ENCODE measurements at places on chromosomes 16 and 17.

DNA sequence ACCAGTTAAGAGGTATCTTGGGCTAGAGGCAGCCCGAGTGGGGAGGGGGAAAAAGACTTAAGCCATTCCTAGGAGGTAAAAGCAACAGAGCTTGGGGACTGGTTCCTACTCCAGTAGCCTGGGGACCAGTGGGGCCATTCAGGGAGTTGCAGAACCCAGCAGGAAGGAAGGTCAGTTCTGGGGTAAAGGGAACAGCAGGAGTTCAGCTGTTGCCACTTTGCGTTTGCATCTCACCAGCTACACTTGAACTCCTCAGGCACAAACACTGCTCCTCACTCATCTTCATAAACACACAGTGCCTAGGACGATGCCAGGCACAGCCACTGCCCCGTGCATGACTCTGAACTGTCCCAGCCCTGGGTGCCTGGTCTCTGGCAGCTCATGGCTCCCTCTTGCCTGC is 4.0 kb downstream of the HAP1 start:
- no peak for DNase-seq

DNA sequence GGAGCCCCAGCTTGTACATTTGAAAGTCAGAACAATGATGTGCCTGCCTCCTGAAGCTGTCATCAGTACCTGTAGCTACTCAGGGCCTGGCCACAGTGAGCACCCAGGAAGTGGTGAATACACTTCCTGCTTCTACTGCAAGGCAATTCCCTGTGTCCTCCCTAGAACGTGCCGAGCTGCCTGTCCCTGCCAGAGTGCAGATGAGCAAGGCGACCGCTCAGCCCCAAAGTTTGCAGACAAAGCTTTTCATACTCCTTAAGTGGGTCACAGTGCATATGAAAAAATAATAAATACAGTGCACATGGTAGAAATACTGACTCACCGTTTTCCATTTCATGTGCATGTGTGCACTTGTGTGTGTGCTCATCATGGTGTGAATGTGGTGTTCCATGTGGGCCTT is 77.3 kb downstream of the MPRIP start:
- no peak for DNase-seq

- no peak for DNase-seq
Observed at GRCh38 chr16:65070831-65071432, 50.9 kb downstream of the CDH11 start.

- DNase-seq, result no peak
Observed at GRCh38 chr17:75981019-75981615, 2.1 kb downstream of the TEN1 start.

- DNase-seq, result no peak
Observed at GRCh38 chr17:80869481-80870145, 122.0 kb upstream of the CHMP6 start.

- DNase-seq, result no peak
Observed at GRCh38 chr16:89084411-89084810, 9.2 kb upstream of the ACSF3 start.

- DNase-seq, result no peak
Observed at GRCh38 chr17:8995711-8996110, 25.6 kb upstream of the NTN1 start.

GRCh38 chr16:35794896-35795295 is 2335.5 kb downstream of the TP53TG3F start:
- no peak for DNase-seq

DNA sequence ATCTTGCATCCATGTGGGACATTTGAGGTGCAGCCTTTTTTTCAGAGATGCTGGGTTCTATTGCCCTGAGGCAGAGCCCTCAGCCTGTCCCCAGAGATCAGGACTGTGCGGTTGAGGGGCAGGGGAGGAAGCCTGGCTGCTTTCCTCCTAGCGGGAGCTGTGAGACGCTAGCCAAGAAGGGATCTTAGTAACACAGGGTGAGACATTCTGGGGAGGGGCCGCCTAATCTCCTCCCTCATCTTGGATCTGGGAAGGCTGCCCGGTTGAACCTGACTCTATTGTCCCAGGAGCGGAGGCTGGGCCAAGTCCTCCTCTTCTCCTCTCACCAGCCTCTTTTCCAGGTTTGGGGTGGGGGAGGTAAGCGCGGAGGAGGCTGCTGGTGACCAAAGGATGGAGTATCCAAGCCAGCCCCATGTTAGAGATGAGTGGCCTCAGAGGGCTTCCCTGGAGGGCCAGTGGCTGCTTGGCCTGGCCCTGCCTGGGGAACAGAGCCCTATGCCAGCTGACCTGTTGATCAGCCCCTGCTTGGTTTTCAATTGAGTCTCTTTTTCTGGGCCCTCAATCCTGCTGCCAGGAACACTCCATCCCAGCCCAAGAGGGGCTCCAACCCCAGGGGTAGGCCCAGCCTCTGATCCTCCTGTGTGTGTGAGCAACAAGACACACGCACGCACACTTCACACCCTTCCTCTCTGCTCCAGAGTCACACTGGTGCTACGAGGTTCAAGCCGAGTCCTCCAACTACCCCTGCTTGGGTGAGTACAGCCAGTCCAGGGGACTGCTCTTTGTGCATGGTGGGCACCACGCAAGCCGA is 5.0 kb downstream of the CA4 start:
- no peak for DNase-seq

GRCh38 chr17:28256370-28256769 is 62.6 kb upstream of the TMEM97 start:
- DNase-seq, result no peak

DNA sequence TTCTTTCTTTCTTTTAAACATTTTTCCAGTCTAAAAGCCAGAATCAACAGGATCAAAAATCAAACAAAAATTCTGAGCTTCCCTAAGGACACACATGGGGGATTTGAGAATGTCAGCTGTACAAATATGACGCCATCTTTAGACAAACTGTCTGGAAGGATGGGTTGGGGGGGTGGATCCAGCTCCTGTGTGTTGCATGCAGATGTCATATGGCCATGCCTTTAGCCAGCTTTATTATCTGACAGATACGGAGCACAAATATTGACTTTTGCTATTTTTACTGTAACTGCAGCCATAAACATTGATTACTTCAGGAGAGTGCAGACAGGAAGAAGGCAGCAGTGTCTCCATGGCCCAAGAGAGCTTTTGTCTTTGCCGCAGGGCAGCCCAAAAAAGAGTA is 279.4 kb upstream of the ELAC2 start:
- DNase-seq, result no peak

DNA sequence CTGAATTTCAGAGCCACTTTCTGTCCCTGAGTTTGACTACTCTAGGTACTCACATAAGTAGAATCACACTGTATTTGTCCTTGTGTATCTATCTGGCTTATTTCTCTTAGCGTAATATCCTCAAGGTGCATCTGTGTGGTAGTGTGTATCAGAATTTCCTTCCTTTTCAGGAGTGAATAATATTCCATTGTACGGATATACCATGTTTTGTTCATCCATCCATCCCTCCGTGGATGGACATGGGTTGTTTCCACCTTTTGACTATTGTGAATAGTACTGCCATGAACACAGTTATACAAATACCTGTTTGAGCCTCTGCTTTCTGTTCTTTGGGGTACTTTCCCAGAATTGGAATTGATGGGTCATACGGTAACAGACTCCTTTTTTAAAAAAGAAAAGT is 111.7 kb downstream of the PITPNC1 start:
- no peak for DNase-seq

DNA sequence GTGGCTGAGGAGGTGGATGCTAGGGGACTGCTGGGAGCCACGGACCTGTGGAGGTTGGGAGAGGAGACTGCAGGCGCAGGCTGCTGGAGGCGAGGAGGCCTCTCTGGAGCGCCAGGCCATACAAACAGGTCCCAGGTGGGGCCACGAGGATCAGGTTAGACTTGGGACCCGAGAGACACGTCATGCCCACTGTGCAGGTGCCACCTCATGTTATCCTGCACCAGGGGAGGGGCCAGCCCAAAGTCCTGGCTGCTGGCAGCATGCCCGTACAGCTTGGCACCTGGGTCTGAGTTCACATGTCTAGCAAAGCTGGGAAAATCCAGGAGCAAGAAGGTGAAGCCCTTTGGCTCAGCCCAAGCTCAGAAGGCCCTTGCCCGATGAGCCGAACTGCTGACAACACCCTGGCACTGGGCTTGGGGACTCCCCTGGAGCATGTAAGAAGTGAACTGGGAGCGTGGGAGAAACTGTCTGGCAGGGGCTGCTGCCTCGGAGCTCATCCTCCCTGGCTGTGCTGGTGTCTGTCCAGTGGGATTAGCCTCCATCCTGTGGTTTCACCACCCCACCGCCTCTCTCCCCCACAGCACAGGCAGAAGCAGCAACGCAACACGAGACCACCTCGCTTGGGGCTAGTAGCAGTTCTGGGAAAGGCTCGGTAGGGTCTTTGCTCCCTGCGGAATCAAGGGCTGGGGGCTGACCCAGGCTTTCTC is 5.3 kb downstream of the ARHGDIA start:
- no peak for DNase-seq

DNA sequence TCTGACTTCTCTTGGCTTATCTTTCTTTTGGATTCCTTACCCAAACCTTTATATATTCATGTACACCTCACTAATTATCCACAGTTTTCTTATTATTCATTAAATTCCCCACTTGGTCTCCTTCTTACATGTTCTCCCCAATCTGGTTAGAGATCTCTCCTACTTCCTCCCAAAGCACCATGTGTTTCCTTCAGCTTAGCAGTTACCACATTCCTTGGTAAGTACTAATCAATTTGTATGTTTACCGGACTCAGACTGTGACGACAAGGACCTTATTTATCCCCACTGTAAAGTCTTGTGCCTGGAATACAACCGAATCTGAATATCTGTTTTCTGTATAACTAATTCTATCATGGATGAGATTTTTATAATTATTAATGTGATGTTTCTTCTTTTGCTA is 389.5 kb downstream of the KCNJ2 start:
- no peak for DNase-seq

DNA sequence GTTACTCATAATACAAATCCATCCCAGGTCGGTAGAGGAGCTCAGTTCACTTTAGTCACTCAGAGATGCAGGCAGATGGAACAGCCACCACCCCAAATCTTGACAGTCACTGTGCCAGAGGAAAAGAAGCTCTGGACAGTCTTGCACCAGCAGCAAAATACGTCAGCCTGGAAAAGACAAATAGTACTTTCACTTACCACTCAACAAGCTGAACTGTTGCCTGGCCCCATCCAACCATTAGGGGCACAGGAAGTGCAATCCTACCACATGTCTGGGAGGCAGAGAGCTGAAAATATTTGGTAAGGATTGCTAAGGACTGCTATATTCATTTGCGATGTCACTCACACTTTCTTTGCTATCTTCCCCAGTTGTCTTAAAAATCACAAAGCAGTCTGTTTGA is 239.1 kb upstream of the TOX3 start:
- DNase-seq, result no peak

DNA sequence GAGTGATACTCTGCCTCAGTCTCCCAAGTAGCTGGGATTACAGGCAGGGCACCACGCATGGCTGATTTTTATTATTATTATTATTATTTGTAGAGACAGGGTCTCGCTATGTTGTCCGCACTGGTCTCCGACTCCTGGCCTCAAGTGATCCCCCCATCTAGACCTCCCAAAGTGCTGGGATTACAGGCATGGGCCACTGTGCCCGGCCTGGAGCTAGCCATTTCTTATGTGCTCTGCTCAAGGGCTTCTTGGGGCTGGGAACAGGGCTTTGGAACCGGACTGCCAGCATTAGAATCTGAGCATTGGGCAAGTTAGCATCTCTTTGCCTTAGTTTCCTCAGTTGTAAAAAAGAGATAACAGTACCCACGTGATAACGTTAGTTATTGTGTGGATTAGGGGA is 111.3 kb downstream of the C16orf78 start:
- DNase-seq, result no peak

GRCh38 chr17:67686241-67686640 is 31.5 kb upstream of the NOL11 start:
- no peak for DNase-seq

- no peak for DNase-seq
Observed at GRCh38 chr17:10620823-10621222, 36.3 kb downstream of the MYH3 start.

DNA sequence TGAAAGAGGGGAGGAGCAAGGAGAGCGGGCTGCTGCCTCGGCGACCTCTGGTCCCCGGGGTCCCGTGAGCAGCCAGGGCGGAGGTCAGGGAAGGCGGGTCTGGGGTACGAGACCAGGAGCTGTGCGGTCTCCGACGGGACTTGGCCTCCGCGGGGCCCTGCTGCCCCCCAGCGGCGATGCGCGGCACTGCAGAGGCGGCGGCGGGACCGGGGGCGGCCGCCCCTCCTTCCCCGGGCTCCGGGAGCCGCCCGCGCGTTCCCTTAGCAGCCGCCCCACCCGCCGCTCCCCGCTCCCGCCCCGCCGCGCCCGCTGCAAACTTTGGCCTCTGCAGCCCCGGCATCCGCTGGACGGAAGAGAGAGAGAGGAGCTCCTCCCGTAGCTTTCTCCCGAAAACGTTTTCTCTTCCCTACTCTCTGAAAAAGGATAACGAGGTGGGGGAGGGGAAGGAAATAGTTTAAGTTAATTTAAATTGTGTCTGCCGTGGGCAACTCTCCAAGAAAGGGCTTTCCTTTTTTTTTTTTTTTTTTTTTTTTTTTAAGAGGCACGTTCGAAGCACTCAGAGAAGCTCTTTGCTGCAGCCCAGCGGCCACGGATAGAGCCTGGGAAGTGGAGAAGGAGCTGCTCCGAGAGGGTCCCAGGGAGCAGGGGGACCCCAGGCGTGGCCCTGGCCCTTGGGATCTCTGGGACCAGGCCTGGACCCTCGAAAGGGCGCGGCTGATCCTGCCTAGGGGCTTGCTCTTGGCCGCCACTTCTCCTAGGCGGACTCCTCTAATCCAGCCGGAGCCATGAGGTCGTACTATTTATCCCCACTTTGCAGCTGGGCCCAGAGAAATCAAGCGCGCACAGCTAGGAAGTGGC is 43.2 kb downstream of the C16orf82 start:
- DNase-seq, result no peak

GRCh38 chr16:30185683-30186421 is 2.5 kb downstream of the CORO1A start:
- DNase-seq, result no peak

DNA sequence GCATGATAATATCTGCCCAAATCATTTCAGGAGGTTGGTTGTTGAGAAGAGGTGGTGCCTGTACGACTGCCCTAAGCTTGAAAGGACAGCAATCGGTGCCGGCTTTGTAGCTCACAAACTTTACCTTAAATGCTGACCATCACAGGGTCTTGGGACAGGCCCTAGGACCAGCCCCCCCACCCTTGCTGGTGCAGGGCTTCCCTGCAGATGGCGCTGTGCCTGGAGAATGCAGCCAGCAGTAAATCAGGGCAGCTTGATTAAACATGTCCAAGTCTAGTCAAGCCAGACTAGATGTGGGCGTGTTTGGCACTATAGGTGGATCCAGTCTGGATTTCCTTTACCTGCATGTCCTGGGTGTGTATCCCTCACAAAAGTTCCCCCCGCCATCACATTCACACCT is 135.5 kb upstream of the CRHR1 start:
- DNase-seq, result no peak

GRCh38 chr17:82031303-82031884 is at the start of gene RAC3:
TSS of gene RAC3 (plus strand) at chr17:82031678. CDS start at chr17:82031762, 84 bp downstream.
- DNase-seq, result no peak

DNA sequence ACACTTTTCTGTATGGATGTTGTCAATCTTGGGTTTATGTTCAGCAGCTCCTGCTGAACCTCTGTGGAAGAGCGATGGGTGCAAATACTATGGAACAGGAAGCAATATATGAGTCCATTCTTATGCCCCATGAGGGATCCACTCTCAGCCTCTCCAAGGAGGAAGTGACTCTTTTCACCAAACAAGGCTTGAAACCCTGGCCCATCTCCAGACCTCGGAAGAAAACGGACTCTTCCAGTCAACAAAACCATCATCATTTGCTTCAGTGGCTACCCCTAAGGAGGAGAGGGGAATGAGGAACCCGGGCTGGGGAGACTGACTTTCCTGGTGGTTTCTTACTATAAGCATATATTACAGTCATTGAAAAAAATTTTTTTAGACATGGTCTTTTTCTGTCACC is 206.2 kb downstream of the AXIN2 start:
- DNase-seq, result no peak

GRCh38 chr17:18093616-18094408 is 6.1 kb downstream of the DRG2 start:
- DNase-seq, result no peak
